Activated CD4-positive, alpha-beta T cell treated with anti-CD3 and anti-CD28 coated beads, Interleukin-2, amount 10 ng/mL, durations not matched to agents 24 days and 14 days (primary cell): ENCODE measurements at places on chromosomes 5 and 9.

- no peak overlapping the region for H3K4me3 ChIP-seq
- peaks cover 46% of the 10 kb centered on the region for H3K27me3 ChIP-seq
- no peak overlapping the region for H3K27ac ChIP-seq
These were observed 72.5 kb downstream of the FSTL4 start for GRCh38 chr5:133539818-133540217.

GRCh38 chr9:38523121-38523520 lies 97.3 kb downstream of the ANKRD18A start:
- no peaks in the 10 kb centered on the region for H3K36me3 ChIP-seq
- no peak overlapping the region for H3K27ac ChIP-seq
- DNase-seq, result no peak

- H3K27ac ChIP-seq, result no peak overlapping the region
- no peaks in the 10 kb centered on the region for H3K4me1 ChIP-seq
- H3K4me3 ChIP-seq, result no peak overlapping the region
- H3K36me3 ChIP-seq, result no peaks in the 10 kb centered on the region
These were observed 21.7 kb upstream of the SPDL1 start for GRCh38 chr5:169561893-169562292.

- H3K4me1 ChIP-seq, result no peaks in the 10 kb centered on the region
- no peak overlapping the region for H3K4me3 ChIP-seq
- H3K27me3 ChIP-seq, result peaks cover 47% of the 10 kb centered on the region
- peak; percentile 69 for DNase-seq
- H3K27ac ChIP-seq, result no peak overlapping the region
These were observed 145.3 kb upstream of the SMARCA2 start for GRCh38 chr9:1869843-1870242.

- H3K27me3 ChIP-seq, result peaks cover 3% of the 10 kb centered on the region
- H3K36me3 ChIP-seq, result peaks cover 13% of the 10 kb centered on the region
- DNase-seq, result no peak
- H3K4me1 ChIP-seq, result peaks cover 27% of the 10 kb centered on the region
These were observed 21.0 kb downstream of the SNX30 start for GRCh38 chr9:112771359-112772214.

DNA sequence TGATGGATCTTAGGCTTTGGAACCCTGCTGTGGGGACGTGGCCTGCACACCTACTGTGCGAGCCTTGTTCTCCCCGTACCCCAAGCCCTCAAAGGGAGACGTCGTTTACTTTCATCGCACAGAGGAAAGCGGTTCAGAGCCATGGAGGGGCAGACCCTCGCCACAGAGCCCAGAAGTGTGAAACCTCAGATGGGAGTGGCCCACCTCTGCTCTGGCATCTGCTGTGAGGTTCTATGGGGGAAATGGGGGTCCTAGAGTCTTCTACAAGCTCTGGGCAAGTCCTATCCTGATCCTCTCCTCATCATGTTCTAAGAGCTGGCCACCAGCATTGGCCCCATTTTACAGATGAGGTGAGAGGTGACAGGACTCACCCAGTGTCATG lies 3.7 kb upstream of the RNF44 start:
- H3K4me1 ChIP-seq, result peaks cover 54% of the 10 kb centered on the region
- no peak for DNase-seq
- peak overlapping the region; percentile 88 for H3K27ac ChIP-seq
- H3K27me3 ChIP-seq, result no peaks in the 10 kb centered on the region
- no peaks in the 10 kb centered on the region for H3K36me3 ChIP-seq
- peak overlapping the region; percentile 86 for H3K4me3 ChIP-seq

- peaks cover 40% of the 10 kb centered on the region for H3K4me1 ChIP-seq
- peak overlapping the region; percentile 89 for H3K27ac ChIP-seq
- H3K36me3 ChIP-seq, result peaks cover 30% of the 10 kb centered on the region
- H3K4me3 ChIP-seq, result peak overlapping the region; percentile 84
- no peaks in the 10 kb centered on the region for H3K27me3 ChIP-seq
These were observed 2.7 kb downstream of the CDC42SE2 start for GRCh38 chr5:131266370-131267060.

GRCh38 chr5:135379046-135379654 lies 19.9 kb downstream of the MACROH2A1 start:
- peak overlapping the region; percentile 14 for H3K27ac ChIP-seq
- no peak for DNase-seq
- peaks cover 79% of the 10 kb centered on the region for H3K36me3 ChIP-seq
- H3K4me1 ChIP-seq, result peaks cover 73% of the 10 kb centered on the region

DNA sequence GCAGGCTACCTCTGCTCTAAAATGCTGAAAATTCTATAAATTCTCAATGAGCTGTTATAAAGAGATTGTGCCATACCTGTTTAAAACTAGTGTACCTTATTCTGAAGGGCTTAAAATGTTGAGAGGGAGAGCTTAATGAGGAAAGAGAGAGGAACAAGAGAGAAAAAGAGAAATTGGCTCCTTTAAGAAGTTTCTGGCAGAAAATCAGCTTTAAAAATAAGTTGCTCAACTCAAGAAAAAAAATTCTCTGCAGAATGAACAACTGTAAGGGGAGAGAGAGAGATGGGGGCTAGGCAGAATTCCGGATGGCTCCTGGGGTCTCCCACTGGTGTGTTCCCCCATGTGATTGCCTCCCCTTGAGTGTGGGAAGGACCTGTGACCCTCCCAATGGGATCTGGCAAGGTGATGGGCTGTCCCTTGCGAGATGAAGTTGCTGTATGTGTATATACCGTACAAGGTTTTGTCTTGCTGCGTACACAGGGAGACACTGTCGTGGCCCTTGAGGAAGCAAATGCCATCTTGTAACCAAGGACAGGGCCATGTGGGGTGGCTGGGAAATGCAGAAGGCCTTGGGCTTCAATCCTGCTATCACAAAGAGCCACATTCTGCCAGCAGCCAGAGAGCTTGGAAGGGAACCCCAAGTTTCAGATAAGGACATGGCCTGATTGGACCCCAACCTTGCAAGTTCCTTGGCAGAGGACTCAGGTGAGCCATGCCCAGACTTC lies 64.3 kb upstream of the S1PR3 start:
- peaks cover 27% of the 10 kb centered on the region for H3K27me3 ChIP-seq
- no peak overlapping the region for H3K4me3 ChIP-seq
- no peak for DNase-seq
- H3K4me1 ChIP-seq, result peaks cover 12% of the 10 kb centered on the region

- no peak overlapping the region for H3K4me3 ChIP-seq
- DNase-seq, result no peak
- peaks cover 26% of the 10 kb centered on the region for H3K27me3 ChIP-seq
- H3K4me1 ChIP-seq, result peaks cover 8% of the 10 kb centered on the region
These were observed 9.4 kb upstream of the RAD23B start for GRCh38 chr9:107273634-107274033.

DNA sequence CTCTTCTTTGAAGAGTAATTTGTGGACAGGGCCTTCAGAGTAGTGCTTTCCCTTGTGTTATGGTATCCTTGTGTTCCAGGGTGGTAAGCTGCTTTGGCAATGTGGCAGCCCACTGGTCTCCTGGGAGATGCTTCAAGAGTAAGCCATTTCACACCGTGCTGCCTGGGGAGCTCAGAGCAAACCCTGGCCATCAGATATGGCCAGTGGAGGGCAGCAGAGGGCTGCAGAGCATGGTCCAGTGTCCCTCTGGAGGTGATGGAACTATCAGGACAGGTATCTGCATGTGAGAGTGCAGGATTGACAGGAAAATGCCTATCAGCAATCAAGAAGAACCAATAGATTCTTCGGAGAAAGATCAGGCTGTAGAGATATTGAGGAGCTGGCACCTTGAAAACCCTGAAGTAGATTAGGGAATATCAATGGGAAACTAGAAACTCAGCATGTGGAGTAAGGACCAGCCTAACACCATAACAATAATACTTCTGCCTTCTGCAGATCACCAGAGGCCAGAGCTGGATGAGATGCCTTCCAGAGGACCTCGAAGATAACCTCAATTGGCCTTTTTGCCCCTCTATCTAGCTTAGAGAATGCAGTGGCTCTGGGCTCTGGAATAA lies 90.8 kb downstream of the PLPPR1 start:
- no peaks in the 10 kb centered on the region for H3K4me1 ChIP-seq
- no peak overlapping the region for H3K27ac ChIP-seq
- H3K36me3 ChIP-seq, result no peaks in the 10 kb centered on the region

GRCh38 chr5:124952079-124952478 lies 205.6 kb upstream of the ZNF608 start:
- H3K4me3 ChIP-seq, result no peak overlapping the region
- no peak overlapping the region for H3K27ac ChIP-seq
- no peaks in the 10 kb centered on the region for H3K4me1 ChIP-seq
- H3K36me3 ChIP-seq, result no peaks in the 10 kb centered on the region
- no peaks in the 10 kb centered on the region for H3K27me3 ChIP-seq
- DNase-seq, result no peak

DNA sequence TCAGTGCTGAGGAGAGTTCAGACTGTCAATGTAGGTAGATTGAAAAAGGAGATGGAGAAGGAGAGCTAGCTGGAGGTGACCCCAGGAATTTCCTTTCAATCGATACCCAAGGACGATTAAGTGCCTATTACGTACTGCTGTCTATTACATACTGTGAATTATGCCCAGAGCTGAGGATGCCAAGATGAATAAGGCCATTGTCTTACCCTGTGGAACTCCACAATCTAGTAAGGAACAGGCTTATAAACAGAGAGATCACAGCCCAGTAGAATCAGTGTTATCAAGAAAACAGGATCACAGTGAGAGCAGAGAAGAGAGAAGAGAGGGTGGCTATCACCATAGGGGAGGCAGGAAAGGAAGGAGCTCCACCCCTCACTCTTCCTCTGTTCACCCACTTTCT lies 54.1 kb upstream of the PDE8B start:
- H3K4me1 ChIP-seq, result peaks cover 16% of the 10 kb centered on the region
- no peak overlapping the region for H3K27ac ChIP-seq
- H3K36me3 ChIP-seq, result no peaks in the 10 kb centered on the region
- peaks cover 12% of the 10 kb centered on the region for H3K27me3 ChIP-seq

DNA sequence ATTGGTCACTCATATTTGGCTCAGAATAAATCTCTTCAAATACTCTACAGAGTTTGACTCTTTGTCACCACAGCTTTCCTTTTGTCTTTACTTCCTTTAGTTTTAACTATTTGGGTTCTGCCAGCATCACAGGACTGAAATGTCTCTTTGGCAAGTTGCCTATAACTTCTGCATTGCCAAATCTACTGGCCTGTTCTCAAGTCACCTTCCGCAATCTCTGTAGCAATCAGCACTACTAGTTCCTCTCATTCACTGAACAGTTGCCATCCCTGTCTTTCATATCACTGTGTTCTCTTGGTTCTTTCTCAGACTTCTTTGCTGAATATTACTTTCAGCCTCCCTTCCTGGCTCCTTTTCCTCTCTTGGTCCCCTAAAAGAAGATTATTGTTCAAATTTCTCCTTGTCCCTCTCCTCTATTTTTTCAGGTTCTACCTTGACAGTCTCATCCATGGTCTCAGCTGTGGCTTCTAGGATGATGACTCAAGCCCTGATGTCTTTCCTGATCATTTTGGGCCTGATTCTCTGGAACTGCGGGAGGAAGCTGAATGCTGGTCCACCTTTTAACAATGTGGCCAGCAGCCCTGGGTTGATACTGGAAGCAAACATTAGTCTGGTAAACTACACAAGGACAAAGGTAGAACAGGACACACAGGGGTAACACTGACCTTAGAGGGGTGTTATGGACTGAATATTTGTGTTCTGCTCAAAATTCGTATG lies 44.0 kb upstream of the LIFR start:
- no peak for DNase-seq
- H3K27ac ChIP-seq, result no peak overlapping the region
- H3K4me3 ChIP-seq, result no peak overlapping the region
- H3K27me3 ChIP-seq, result no peaks in the 10 kb centered on the region
- no peaks in the 10 kb centered on the region for H3K4me1 ChIP-seq

DNA sequence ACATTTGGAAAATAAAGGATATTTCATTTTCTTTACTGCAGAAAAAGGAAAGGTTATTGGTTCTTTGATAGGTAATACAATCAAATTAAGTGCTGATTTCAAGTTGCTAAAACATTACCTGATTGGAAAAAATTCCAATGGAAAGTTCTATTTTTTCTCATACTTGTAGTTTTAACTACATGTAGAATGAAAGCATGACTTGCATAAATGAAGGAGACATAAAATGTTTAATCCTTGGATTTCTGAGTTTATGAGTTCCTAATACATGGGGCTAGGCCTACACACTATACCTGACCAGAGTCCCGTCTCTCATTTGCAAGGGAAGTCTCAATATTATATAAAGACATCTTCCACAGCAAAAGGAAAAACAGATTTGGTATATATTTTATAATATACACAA lies 5.2 kb upstream of the MEIKIN start:
- peaks cover 13% of the 10 kb centered on the region for H3K27me3 ChIP-seq
- H3K4me1 ChIP-seq, result no peaks in the 10 kb centered on the region

GRCh38 chr5:139597134-139597533 lies 36.0 kb downstream of the UBE2D2 start:
- peaks cover 41% of the 10 kb centered on the region for H3K36me3 ChIP-seq
- H3K27ac ChIP-seq, result peak overlapping the region; percentile 15
- no peak overlapping the region for H3K4me3 ChIP-seq

DNA sequence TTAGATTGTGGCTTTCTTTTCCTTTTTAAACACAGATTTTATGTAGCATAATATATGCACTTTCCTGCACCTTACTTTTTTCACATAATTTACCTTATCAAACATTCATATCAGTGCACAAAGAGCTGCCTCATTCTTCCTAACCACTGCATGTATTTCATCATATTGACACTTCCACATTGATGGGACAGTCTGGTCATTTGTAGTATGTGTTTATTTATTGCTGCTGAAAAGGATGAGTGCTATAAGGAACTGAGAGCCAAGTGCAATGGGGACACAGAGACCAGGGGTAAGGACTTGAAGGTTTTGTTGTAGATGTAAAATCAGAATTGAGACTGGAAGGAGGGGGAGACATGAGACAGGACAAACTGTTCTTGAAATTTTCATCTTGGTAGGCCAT lies 193.8 kb downstream of the SMARCA2 start:
- no peaks in the 10 kb centered on the region for H3K4me1 ChIP-seq
- H3K27me3 ChIP-seq, result no peaks in the 10 kb centered on the region

GRCh38 chr9:131728546-131728910 lies 11.3 kb downstream of the RAPGEF1 start:
- H3K27me3 ChIP-seq, result no peaks in the 10 kb centered on the region
- peaks cover 76% of the 10 kb centered on the region for H3K4me1 ChIP-seq
- DNase-seq, result no peak

DNA sequence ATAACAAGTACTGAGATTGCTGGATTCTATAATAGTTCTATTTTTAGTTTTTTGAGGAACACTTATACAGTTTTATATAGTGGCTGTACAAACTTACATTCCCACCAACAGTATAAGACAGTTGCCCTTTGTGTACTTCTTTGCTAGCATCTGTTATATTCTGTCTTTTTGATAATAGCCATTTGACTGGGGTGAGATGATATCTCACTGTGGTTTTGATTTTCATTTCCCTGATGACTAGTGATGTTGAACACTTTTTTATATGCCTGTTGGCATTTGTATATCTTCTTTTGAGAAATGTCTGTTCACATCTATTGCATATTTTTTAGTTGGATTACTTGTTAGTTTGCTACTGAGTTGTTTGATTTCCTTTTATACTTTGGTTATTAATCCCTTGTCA lies 204.1 kb upstream of the SMC2 start:
- no peak overlapping the region for H3K4me3 ChIP-seq
- H3K4me1 ChIP-seq, result no peaks in the 10 kb centered on the region
- H3K27ac ChIP-seq, result no peak overlapping the region
- no peaks in the 10 kb centered on the region for H3K27me3 ChIP-seq
